Adrenal gland (tissue), 19 donors: ENCODE measurements at places on chromosomes 16 and 17. TPM values are rescaled to one million over a fixed set of nuclear protein-coding genes. Genes with fewer than 3 reads are reported as not detected.

The FOXF1 gene
- total RNA-seq = 0.27 TPM

The TSPAN10 gene
- total RNA-seq = 0.55 TPM

The PSMD12 gene
- 31.1 TPM for total RNA-seq

The EFCAB5 gene
- total RNA-seq = not detected

The TMEM114 gene
- not detected for total RNA-seq

The PROCA1 gene
- 2.8 TPM for total RNA-seq

The CCDC154 gene
- 3.0 TPM for total RNA-seq

The RAMP2 gene
- 15.3 TPM for total RNA-seq

The KRTAP1-1 gene
- not detected for total RNA-seq

The MRPL12 gene
- 65.1 TPM for total RNA-seq

The MLYCD gene
- 9.7 TPM for total RNA-seq

The ACE gene
- 11.8 TPM for total RNA-seq

The HBM gene
- not detected for total RNA-seq

The SLC38A8 gene
- total RNA-seq = not detected

The ZNF768 gene
- total RNA-seq = 30.4 TPM

The MRM1 gene
- 10.4 TPM for total RNA-seq

The CCL14 gene
- 15.3 TPM for total RNA-seq

The GLTPD2 gene
- not detected for total RNA-seq

The C16orf89 gene
- total RNA-seq = 4.0 TPM

The RPS15A gene
- 2,167 TPM for total RNA-seq

The GPR179 gene
- 0.08 TPM for total RNA-seq

The HEATR9 gene
- total RNA-seq = not detected

The GFER gene
- total RNA-seq = 21.8 TPM

The HS3ST3A1 gene
- total RNA-seq = 6.5 TPM

The PRAC1 gene
- total RNA-seq = not detected

The KATNIP gene
- total RNA-seq = 17.7 TPM

The ZFP3 gene
- 5.5 TPM for total RNA-seq

The TAF1C gene
- total RNA-seq = 20.5 TPM

The NTN1 gene
- total RNA-seq = 0.32 TPM

The SLC6A2 gene
- total RNA-seq = 16.4 TPM

The TVP23C gene
- total RNA-seq = 4.0 TPM
